Glomerular endothelial cell (primary cell): ENCODE measurements at places on chromosomes 3 and 15. TPM values are rescaled to one million over a fixed set of nuclear protein-coding genes. Genes with fewer than 3 reads are reported as not detected.

The LINGO1 gene
- 0.18 TPM in 1 of 2 replicates, not detected in the other for total RNA-seq

The LRRC2 gene
- total RNA-seq: 0.41 TPM in 1 of 2 replicates, not detected in the other

The HIGD2B gene
- total RNA-seq: not detected in 2 replicates

The CCR3 gene
- not detected in 2 replicates for total RNA-seq

The STRIT1 gene
- total RNA-seq: not detected in 2 replicates

The FSIP1 gene
- total RNA-seq: 0.06 and 0.73 TPM in 2 replicates

The SH2D7 gene
- not detected in 2 replicates for total RNA-seq

The C3orf18 gene
- total RNA-seq: 4.2 and 4.8 TPM in 2 replicates

The EIF2A gene
- total RNA-seq: 91.6 and 98.2 TPM in 2 replicates

The TMPRSS7 gene
- total RNA-seq: not detected in 2 replicates

The RASL12 gene
- total RNA-seq: not detected in 2 replicates

The FGD5 gene
- total RNA-seq: 72.1 and 109 TPM in 2 replicates

The RARRES1 gene
- 1.3 and 4.8 TPM in 2 replicates for total RNA-seq

The POTEB gene
- total RNA-seq: not detected in 2 replicates

The FBXO40 gene
- not detected in 2 replicates for total RNA-seq

- DNase-seq: no peak
Measured at GRCh38 chr15:96125721-96126415, 204.6 kb upstream of the NR2F2 start.

DNA sequence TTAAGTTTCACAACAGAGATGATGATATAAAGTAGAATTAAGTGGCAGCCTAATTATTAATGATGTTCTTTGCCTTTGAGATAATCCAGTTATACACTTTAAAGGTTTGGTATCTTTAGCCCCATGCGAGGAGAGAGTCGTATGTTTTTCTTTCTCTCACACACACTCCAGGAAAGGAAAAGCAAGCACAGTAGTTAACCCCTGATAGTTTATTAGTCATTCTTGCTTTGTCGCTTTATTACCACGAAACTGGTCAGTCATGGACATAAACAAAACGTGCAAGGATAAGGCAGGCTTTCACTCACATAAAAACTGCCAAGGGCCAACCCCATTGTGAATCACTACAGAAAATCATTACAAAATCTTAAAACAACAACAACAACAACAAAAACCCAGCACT lies 866.9 kb downstream of the FHIT start:
- no peak for DNase-seq

- DNase-seq: no peak
Measured at GRCh38 chr15:52677593-52678467, 1.4 kb downstream of the ATOSA start.

- DNase-seq: no peak
Measured at GRCh38 chr3:8279476-8279875, 222.1 kb upstream of the LMCD1 start.

DNA sequence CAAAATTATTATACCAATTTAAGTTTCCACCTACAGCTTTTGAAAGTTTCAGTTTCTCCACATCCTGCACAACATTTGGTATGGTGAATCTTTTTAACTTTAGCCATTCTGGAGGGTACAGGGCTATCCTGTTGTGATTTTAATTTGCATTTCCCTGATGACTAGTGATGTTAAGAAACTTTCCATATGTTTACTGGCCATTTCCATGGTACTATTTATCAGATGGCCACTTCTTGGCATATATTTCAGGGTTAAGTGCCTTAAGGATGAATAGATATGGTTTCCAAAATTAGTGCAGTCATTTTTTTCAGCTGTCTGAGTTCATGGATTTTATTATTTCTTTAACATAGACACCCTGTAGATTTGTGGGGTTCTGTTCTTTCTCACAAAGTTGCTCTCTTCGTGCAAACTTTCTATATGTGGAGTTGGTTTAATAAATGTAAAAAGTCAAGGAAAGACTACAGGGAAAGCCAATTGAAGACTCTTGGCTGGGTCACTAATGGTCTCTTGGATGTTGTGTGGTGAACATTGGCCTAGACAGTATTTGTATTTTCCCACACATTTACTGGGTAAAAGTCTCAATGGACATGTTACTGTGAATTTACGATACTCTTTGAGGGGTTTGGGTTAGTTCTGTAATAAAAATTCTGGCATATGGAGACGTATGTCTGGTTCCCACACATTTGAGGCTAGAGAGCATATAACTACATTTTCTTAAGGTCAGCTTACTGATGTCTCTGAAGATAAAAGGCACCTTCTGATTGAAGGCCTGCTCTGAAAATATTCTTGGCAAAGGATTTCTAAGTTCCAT lies 147.5 kb upstream of the PDZRN3 start:
- DNase-seq: no peak

GRCh38 chr3:51075221-51075775 lies 309.8 kb upstream of the MANF start:
- no peak for DNase-seq

DNA sequence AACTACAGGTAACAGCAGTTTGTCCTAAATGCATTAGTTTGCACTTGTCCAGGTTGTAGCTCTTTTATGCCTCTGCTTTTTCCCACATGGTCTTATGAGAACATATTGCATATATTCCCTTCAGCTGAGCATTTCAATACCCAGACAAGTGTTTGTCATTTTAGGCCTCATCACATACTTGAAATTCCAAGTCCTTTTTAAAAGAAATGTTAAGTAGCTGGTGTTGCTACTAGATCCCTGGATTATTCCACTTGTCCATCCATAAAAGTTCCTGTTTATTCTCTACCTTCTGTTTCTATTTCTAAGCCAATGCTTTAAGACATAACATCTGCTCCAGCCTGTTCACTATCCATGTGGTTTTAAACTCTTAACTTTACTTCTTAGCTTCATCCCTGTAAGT lies 128.4 kb downstream of the NECTIN3 start:
- no peak for DNase-seq

DNA sequence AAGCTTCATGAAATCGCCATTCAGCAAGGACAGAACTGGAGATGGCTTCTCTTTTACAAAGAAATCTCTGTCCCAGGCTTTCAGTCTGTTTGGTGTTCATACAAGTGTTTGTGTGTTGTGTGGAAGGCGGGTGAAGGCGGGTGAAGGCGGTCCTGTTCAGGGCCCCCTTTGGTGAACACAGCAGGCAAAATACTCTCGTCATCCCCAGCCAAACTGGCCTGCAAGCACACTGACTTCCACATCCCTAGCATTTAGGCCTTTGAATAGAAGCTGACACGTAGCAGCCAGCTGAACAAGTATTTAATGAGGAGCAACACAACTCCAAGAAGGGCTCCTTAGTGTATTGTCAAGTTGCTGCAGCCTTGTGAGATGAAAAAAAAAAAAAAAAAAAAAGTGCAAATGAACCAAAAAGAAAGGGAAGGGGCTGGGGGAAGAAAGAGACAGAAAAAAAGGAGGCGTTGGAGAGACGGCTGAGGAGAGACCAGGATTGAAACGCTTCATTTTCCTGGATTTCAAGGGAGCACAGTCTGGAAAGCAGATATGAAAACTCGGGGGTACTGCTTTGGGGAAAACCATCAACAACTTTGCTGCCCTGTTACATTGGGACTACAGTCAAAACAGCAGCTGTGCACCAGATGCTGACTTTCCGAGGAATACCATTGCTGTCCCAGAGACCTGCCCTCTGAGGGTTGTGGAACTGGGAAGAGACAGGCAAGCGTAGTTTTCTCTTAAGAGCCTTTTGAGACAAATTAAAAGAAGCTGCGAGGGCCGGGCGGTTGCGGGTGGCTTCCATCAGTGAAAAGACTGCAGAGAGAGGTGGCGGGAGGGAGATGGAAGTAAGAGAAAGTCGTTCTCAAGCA lies 74.6 kb downstream of the TGFBR2 start:
- no peak for DNase-seq

DNA sequence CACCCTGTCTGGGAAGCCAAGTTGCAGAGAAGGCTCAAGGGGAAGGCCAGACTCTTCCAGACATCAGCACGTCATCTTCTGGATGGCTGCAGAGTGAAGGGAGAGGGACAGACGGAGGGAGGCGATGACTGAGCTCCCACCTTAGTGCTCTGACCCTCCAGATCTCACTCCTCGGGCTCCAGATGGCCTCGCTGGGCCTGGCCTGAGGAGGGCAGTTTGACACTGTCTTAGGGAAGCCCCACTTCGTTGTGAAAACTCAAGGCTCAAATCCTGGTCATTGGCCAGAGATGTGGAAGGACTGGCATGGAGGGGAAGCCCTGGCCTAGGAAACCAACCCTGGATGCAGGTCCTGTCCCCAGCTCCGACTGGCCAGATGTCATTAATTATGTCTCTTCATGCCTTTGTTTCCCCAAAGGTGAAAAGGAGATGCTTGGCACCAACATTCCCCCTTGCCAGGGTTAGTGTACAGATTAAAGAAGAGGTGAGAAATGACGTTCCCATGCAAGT lies 70.4 kb downstream of the ADCY5 start:
- DNase-seq: no peak

DNA sequence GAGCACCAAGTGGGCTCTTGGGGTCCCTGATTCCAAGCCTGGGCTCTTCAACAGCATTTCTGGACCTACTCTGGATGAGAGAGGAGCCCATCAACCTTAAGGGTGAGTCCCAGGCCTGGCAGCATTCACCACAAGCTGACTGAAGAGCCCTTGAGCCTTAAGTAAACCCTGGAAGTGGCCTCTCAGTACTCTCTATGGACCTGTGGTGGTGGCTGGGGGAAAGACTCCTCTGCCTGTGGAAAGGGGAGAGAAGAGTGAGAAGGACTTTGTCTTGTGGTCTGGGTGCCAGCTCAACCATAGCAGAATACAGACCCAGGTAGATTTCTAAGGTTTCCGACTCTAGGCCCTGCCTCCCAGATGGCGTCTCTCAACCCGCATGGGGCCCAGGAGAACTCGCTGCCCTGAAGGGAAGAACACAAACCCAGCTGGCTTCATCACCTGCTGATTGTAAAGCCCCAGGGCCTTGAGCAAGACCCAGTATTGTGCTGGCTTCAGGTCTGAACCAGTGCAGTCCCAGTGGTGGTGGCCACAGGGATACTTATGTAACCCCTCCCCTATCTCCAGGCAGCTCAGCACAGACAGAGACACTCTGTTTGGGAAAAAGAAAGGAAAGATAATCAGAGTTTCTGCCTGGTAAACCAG lies 71.4 kb downstream of the TFDP2 start:
- no peak for DNase-seq

- no peak for DNase-seq
Measured at GRCh38 chr15:101346928-101347327, 51.9 kb upstream of the SNRPA1 start.

DNA sequence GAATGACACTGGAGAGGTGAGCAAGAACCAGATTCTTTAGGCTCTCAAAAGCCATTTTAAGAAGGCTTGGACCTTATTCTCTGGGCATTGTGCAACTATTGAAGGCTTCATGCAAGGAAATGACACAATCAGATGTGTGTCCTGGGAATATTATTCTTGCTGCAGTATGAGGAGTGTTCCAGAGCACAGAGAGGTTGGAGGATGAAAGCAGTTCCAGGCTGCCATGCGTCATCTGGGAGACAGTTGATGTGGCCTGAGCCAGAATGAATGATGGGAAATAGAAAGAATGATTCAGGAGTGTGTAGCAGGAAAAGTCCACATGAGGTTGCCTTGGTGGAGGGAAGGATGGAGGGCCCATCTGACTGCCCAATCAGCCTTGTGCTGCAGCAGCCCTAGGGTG lies 123.1 kb downstream of the CHCHD6 start:
- DNase-seq: no peak

GRCh38 chr3:135159681-135160247 lies 364.7 kb downstream of the EPHB1 start:
- DNase-seq: no peak

DNA sequence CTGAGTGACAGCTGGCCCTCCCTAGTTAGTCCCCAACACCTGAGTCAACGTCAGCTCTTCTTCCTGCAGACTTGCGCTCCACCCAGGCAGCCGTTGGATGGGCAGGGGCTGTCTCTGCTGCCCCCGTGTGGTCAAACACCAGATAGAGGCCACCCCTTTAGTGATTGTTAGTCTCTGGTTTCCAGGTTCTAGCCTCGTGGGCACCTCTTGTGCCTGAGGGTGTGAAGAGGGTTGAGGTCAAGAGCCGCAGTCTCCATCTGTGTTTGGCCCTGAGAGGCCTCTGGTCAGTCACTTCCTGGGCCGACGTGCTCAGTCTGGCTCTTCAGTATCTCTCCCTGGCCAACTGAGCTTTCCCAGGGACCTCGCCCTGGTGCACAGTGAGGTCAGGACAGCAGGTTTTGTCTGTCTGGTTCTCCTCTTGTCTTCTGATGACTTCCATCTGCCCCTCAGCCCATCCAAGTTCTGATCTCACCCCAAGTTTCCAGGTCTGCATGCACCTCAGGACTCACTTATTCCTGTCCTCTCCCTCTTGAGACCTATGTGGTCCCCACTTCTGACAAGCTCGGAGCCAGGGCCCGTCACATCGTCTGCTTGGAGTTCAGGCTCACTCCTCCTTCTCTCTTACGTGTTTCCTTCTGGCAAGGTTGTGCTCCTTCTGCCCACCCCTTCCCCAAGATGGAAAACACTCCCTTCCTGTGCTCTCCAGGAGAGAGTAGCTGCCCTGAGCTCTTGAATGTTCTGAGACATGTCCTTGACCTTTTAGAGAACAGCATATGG lies 20.9 kb downstream of the CD276 start:
- DNase-seq: no peak

GRCh38 chr15:67341539-67341938 lies 87.0 kb downstream of the IQCH start:
- no peak for DNase-seq

- DNase-seq: no peak
Measured at GRCh38 chr3:184592371-184593219, 31.0 kb downstream of the EPHB3 start.

- DNase-seq: no peak
Measured at GRCh38 chr3:16305111-16305541, 40.1 kb downstream of the OXNAD1 start.
